ENCODE measurements at places on chromosomes 16 and 17.

DNA sequence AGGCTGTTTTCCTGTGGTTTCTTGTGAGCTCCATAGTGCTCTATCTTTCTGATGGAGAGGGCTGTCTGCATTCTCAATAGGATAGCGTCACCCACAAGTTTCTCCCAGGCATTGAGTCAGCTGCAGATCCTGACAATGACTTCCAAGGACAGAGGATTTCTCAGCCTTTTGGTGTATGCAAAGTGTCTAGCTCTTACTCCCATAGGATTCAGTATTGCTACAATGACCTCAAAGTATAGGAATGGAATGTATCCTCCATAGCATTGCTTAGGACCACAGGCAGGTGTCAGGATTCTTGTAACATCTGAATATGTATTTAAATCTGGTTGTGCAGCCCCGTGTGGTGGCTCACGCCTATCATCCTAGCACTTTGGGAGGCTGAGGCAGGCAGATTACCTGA lies 32.3 kb downstream of the SMIM36 start:
- DNase-seq: no peak

- DNase-seq: peak; percentile 73
Measured at GRCh38 chr17:77424585-77425344, 284.0 kb downstream of the SEC14L1 start.

DNA sequence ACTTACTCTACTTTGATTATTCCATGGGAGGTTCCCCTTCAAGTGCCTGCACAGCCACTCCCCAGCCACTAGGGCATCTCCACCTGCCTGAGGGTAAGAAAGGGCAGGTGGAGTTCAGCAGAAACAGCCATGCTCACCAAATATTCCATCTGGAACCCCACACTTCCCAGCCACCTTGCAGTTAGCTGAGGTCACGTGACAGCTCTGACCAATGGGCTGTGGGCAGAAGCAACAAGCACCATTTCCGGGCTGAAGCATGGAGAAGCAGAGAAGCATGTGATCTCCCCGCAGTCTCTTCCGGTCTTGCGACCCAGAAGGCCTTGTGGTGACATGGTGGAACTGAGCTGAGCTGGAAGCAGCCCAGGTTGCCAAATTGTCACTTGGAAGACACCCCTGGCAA lies 108.6 kb downstream of the CCT6B start:
- no peak for DNase-seq

DNA sequence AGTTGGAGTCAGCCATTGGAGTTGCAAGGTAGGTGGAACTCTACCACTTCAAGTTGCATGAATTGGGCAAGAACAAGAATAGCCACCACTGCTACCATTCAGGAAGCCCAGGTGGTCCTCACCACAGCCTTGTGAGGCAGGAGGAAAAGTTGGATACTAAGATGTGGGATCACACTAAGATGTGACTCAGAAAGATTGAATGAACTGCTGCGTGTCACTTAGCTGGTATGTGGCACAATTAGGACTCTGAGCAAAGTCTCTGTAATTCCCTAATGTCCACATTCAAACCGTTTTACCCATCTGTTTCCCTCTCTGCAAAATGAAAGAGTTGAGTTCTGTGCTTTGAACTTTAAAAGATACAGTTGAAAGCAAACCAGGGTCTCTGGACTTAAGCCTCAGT lies 44.7 kb upstream of the HS3ST3A1 start:
- no peak for DNase-seq

DNA sequence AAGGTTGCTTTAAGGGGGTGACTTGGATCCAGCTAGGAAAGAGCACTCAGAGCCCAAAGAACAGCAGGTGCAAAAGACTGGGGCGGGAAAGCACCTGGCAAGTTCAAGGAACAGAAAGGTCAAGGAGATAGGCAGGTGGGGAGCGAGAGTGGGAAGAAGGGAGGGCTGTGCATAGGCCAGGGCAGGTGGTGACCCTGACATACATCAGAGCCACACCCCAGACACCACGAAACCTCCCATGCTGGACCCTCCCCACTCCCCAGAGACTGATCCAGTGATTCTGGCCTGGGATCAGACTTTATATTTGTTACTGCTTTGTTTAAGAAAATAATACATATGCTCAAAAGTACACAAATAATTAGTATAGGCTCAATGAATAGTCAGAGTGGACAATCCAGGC lies 48.5 kb upstream of the RBFOX3 start:
- DNase-seq: no peak

GRCh38 chr17:32993977-32994376 lies 2.3 kb downstream of the SPACA3 start:
- DNase-seq: no peak

- no peak for DNase-seq
Measured at GRCh38 chr17:79168486-79169055, 93.9 kb downstream of the ENGASE start.

- no peak for DNase-seq
Measured at GRCh38 chr16:318628-319027, 33.9 kb downstream of the AXIN1 start.

DNA sequence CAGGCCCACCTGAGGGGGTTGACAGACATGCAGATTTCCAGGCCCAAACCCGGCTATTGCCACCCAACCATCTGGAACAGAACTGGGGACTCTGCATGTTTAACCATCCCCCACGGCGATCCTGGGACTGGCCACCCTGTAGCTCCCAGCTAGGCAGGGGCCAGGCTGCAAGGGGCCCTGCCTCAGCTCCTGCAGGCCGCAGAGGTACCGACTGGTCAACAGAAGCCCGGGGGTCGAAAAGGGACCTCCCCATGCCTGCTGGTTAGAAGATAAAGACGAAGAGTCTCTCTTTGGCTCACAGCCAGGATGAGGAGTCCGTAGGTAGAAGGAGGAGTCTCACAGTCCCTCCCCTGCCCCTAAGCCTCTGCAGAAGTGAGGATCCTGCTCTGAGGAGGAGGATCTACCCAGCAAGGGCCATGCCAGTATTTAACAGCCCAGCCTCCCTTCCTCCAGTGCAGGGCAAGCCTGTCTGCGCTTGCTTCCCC lies 223.4 kb upstream of the TNRC6C start:
- DNase-seq: peak; percentile 59

DNA sequence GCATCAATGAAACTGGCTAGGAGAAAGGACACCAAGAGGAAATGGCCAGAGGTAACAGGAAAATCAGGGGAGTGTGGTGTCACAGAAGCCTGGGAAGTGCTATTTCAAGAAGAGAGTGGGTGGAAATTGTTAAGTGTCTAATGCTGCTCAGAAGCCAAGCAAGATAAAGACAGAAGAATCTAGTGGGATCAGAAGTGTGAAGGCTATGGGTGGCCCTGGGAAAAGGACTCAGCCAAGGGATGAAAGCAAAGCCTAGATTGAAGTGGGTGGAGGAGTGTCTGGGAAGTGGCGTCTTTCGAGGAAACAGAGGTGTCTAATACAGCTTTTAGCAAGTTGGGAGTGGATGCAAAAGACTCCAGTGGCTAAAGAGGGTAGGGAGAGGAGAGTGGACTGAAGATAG lies 13.4 kb downstream of the PDZD9 start:
- no peak for DNase-seq

GRCh38 chr16:86198206-86199118 lies 299.5 kb downstream of the IRF8 start:
- peak; percentile 40 for DNase-seq
